ENCODE measurements at places on chromosomes 7 and 10.

GRCh38 chr10:31112961-31113360 lies 81.3 kb upstream of the ZNF438 start:
- DNase-seq: no peak

DNA sequence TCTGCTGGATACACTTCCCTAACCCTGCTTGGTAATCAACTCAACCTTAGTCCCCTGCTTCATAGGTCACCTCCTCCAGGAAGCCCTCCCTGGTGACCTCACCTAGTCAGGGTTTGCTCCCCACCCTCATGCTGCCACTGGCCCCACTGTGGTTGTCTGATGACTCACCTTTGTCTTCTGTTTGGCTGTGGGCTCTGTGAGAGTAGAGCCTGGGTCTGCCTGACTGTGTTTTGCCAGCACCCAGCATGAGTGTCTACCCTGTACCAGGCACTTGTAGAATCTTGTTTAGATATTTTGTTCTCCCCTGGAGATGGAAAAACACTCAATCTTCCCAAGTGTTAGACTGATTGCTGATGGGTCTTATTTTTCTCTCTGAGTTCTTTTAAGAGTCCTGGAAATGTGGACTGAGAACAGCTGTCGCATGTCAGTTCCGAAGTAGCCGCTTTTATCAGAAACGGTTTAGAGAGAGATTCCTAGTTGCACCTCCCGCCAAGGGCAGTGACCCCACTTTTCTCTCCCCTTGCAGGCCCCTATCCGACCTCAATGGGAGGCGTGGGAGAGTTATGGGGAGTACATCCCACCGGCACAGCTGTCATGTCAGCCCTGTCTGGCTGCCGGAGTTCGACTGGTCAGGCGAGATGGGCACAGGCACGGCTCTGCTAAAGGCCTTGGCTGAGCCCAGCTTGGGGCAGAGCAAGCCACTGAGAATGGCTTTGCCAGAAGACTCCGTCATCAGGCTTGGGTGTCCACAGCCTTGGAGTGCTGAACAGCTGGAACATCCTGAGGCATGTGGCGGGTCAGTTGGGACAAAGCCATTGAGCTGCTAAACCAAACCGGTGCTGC lies 134.3 kb downstream of the GRK5 start:
- DNase-seq: no peak

DNA sequence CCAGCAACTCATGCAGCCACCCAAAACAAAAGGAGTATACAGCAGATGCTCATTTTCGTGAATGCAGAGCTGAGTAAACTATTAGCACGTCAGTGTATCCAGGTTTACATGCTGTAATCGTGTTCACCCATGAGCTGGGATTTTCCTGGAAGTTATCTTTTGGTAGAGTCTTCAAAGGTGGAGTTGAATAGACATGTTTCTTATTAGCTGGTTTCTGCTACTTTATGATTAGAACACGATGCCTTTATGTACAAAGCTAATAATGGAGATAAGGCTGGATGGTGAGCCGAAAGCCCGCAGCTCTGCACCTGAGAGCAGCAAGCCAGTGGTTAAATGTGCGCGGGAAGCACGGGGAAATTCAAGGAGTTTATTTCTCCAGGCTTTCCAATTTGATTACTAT lies 123.8 kb downstream of the ADARB2 start:
- DNase-seq: no peak

GRCh38 chr7:103932389-103932788 lies 57.1 kb downstream of the RELN start:
- DNase-seq: no peak

GRCh38 chr7:140230861-140231770 lies 54.3 kb upstream of the KDM7A start:
- peak; percentile 29 for DNase-seq

DNA sequence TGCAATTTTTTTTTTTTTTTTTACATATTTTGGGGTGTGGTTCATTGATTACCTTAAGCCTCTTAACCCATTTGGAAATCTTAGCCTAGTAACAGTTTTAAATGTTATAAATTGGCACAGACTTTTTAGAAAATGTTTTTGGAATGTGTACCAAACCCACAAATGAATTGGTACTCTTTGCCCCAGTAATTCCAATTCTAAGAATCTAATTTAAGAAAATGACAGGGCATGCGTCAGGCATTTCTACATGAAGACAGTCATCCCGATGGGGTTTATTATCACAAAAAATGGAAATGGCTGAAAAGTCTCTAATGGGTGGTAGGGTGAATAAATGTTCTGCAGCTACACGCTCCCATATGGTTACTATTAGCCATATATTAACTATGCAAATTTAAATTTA lies 54.9 kb downstream of the ITIH5 start:
- DNase-seq: no peak

GRCh38 chr10:128429835-128430513 lies 303.8 kb upstream of the MKI67 start:
- DNase-seq: no peak

- no peak for DNase-seq
These were observed 15.8 kb upstream of the DNMBP start for GRCh38 chr10:100025576-100025975.

- no peak for DNase-seq
These were observed 8.0 kb downstream of the DPY19L1 start for GRCh38 chr7:35029311-35029710.

- no peak for DNase-seq
These were observed 45.8 kb upstream of the RHEB start for GRCh38 chr7:151565541-151565940.

DNA sequence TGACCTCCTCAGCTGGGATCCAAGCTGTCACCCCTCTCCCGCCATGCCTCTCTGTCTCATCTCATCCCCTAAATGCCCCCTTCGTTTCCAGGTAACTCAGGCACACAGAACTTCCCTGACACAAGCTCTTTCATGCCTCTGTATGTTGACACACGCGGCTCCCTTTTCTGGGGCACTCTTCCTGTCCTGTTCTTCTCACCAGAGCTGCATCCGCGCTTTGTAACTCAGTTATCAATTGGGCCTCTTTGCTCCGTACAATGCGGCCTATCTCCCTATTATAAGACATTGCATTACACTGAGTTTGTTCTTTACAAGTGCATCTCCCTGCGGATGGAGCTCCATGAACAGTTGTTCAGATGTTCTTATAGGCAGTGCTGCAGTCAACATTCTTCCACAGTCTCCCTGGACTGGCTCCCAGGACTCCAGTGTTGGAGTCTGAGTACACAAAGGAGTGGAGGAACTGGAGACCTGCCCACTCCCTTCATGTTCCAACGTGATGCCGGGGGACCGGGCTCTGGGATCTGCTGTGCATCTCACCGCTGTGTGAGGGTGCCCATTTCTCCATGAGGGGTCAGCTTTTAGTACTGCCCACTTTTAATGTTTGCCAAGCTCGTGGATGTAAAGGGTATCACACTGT lies 56.9 kb upstream of the TNS3 start:
- no peak for DNase-seq

- DNase-seq: no peak
These were observed 156.9 kb downstream of the EBF3 start for GRCh38 chr10:129807211-129807610.

DNA sequence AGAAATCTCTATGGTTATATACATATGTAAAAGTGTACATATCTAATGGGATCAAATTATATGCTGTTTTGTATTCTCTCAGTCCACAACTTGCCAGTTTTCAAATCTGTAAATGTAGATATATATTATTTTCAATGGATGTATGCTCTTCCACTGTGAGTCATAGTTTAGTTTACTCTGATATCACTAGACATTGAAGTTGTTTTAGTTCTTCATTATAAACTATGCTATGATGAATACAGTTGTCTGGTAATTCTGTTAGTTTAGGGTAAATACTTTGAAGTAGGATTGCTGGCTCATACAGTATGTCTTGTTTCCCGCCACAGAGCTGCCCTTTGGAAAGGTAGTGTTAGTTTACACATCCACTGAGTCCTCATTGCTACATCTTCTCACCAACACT lies 25.2 kb downstream of the SDK1 start:
- no peak for DNase-seq

DNA sequence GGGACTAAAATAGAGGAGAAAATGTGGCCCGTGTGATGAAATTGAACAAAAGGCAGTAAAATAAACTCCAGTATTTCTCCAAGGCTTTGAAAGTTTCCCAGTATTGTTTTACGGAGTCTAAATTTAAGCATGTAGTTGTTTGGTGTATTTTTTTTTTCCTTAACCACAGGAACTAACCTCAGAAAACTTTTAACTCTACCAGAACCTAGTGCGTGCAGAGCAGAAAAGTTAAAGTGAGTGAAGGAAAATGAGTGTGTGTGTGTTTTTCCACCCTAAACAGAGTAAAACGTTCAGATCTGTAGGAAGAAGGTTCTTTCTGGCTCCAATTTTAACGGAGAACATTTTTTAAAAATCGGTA lies 812 bp downstream of the PROSER2 start:
- no peak for DNase-seq

DNA sequence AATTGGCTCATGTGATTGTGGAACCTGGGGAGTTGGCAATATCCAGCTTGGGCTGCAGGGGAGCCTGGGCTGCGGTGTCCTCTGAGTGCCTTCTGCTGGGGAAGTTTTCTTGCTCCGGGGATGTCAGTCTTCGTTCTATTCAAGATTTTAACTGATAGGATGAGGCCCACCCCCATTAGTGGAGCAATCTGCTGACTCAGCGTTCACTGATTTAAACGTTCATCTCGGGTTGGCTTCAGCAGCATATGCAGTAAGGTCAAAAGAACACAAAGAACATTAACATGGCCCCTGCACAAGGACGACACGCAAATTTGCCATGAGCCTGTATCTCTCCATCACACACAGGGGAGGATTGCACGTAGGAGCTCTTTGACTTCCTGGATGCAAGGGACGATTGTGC lies 360.6 kb upstream of the ADARB2 start:
- DNase-seq: no peak

DNA sequence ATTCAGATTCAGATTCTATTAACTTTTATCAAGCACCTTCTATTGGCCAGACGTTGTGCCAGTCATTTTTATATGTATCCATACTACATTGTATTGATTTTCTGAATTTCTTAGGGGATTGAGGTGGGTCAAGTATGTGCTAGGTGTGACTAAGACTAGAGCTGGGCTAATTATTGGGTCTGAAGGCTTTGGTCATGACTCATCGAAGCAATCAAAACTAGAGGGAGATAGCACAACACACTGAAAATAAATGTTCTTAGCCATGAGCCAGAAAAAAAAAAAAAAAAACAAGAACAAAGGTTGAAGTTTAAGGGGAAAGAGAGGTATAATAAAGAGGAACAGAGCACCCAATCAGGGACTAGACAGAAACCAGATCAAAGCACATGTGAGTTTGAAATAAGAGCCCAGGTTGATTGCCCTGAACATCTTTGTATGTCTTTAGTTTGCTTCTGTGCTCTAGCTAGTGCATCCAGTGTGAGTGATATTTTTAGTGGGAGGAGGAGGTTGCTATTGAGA lies 171.6 kb upstream of the FOXP2 start:
- DNase-seq: no peak

- no peak for DNase-seq
These were observed 14.8 kb upstream of the ZC3HAV1 start for GRCh38 chr7:139124084-139124914.

GRCh38 chr10:14584661-14585060 lies 190.0 kb downstream of the FAM107B start:
- DNase-seq: no peak

DNA sequence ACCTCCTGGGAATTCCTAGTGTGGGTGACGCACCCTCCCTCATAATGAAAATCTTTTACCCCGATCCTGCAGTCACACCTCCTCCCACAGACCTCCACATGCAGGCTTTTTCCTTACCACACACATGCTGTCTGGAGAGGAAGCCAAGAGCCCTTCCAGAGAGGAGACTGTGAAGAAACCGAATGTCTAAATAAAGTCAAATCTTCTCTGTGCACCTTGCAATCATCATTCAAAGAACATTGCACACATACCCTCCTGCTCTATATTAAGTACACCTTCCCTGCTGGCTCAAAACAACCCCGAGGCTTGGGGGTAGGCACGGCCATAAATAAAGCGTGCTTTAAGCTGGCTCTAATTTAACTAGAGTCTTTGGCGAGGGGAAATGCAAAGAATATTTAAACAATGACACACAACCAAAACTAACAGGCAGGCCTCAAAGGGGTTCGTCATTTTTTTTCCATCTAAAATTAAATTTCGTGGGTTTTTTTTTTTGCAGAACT lies 34.9 kb downstream of the CALML3 start:
- no peak for DNase-seq

DNA sequence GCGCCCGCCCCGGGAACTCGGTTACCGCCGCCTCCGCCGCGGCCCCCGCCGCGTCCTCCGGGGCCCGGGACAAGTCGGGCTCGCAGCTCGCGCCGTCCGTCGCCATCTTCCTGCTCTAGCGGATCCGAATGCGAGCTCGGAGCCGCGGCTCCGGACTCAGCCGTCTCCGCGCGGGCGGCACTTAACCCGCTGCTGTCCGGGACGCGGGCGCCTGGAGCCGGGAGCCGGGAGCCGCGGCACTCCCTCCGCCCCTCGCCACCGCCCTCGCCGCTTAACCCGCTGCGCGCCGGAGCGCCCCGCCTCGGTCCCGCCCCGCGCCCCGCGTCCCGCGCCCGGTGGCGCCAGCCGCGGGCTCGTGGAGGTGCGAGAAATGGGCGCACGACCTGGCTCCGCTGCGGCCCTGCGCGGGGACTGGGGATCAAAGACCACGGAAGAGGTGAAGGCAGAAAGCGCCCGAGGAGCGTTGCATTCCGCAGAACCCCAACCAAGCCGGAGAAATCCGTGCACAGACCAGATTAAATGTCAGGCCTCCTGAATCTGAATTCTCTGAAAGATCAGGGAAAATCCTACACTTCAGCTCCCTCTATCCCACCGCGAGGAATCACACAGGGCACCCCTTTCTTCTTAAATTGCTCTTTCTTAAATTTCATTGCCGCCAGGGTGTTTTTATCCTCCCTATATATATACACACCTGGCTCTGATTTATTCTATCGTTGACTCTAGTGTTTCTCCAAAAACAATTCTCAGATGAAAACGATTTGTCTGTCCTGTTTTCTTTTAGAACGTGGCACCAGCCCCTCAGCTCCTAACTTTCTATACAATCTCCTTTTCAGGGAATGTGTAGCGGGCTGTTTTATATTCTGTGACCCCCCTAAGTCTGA lies at the start of gene CTTNBP2:
Gene CTTNBP2, minus strand, starts transcription at position 132 of the 881 bp plus-strand sequence. Its CDS starts 26 bp downstream, at position 106.
- DNase-seq: no peak

GRCh38 chr10:306675-307185 lies 171.5 kb downstream of the ZMYND11 start:
- DNase-seq: no peak

Data from stimulated activated CD4-positive, alpha-beta T cell treated with anti-CD3 and anti-CD28 coated beads, Interleukin-1b, Interleukin-23, amount 100 ng/mL, for 1 hour (primary cell).